Renal cortex interstitium (tissue), 15 donors: ENCODE measurements at places on chromosomes 4 and X. TPM values are rescaled to one million over a fixed set of nuclear protein-coding genes. Genes with fewer than 3 reads are reported as not detected.

- no peak for DNase-seq
Measured at GRCh38 chr4:92104506-92104905, 199.3 kb upstream of the GRID2 start.

DNA sequence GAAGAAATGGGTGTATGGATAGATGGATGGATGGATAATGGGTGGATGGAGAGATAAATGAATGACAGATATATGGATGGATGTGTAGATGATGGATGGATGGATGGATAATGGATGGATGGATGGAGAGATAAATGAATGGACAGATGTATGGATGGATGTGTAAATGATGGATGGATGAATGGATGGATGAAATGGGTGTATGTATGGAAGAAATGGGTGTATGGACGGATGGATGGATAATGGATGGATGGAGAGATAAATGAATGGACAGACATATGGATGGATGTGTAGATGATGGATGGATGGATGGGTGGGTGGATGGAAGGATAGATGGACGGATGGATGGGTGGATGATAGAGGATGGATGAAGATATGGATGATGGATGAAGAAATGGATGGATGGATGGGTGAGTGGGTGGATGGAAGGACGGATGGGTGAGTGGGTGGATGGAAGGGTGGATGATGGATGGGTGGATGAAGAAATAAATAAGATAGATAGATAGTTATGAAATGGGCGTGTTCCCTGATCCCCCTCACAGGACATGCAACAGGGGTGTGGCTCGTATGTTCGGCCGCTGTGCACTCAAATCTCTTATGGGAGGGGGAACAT is 91.1 kb upstream of the NKX1-1 start:
- no peak for DNase-seq

DNA sequence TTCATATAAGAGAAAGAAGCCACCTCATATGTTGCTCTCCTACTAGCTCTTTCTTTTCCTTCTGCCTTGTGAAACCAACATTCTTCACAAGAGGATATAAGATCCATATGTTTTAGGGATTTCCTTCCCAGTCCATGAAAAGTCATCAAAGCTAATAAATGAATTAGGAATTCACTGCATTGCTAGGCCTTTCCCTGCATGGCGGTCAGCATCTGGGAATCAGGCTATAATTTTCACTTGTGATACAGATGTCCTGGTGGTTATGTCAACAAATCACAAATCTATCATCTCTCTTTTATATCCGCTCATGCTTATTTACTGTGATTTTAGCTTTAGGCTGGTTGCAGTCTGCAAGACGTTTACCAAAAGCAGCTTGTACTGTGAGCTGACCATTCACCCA is 510.0 kb downstream of the NLGN4X start:
- DNase-seq = no peak

GRCh38 chr4:79050541-79050880 is 111.3 kb upstream of the PAQR3 start:
- DNase-seq = no peak

- no peak for DNase-seq
Measured at GRCh38 chr4:171170671-171171070, 642.5 kb upstream of the GALNTL6 start.

DNA sequence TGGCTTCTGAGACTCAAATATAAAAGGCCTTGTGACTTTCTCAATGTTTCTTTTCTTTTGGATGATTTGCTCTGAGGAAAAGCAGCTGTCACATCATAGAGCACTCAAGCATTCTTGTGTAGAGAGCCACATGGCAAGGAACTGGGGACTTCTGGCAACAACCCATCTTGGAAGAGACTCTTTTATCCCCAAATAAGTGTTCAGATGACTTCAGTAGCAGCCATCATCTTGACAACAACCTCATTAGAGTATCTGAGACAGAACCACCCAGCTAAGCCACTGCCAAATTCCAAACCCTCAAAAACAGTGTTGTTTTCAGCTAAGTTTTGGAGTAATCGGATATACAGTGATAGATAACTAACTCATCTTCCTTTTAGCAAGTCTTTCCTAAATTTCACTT is 1431.7 kb upstream of the IGFBP7 start:
- no peak for DNase-seq

DNA sequence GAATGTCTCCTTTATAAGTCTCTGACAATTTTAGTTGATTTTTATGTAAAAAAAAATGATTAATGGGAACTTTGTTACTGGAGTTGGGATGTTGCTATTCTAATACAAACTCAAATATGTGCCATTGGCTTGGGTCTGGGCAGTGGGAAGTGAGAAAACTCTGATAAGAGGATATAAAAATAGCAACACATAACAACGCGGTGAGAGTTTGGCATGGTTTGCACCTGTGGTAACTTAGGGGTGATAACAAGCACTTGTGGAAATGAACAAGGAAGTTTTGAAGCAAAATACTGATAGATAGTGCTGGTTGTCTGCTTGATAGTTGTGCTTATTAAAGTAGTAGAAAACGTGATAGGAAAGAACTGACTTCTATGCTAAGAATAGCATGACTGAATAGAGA is 743.3 kb upstream of the AGA start:
- DNase-seq = no peak

DNA sequence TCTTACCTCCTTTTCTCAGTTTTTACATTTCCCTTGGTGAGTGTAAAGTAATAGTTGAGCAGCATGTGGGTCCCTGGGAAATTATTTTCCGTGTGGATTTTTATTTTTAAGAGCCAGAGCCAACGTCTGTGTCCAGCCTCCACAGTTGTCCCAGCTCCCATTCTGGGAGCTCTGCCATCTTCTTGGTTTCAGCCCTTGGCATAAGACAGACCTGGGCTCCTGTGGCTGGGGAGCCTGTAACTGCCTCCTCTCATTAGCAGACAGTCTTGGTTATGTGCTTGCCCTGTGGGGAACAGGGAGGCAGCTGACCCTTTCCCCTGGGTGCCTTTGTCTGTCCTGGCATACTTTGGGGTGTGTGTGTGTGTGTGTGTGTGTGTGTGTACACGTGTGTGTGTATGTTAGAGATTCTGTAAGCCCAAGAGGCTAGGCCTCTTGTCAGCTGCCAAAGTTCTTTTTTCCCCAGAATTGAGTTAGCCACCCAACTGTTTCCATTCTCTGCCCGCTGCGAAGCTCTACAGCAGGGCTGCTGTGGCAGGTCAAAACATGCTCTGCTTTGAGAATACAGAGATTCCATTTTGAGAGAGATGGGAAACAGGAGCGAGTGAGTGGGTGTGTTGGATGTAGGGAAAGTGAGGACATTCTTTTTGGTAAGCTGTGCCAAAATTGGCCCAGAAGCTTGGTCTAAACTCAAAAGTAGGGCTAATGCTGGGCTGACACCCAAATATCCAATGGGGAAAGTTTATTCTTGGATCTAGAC is 140.7 kb downstream of the TMEM164 start:
- no peak for DNase-seq

GRCh38 chr4:8769645-8770517 is 101.8 kb downstream of the HMX1 start:
- no peak for DNase-seq

DNA sequence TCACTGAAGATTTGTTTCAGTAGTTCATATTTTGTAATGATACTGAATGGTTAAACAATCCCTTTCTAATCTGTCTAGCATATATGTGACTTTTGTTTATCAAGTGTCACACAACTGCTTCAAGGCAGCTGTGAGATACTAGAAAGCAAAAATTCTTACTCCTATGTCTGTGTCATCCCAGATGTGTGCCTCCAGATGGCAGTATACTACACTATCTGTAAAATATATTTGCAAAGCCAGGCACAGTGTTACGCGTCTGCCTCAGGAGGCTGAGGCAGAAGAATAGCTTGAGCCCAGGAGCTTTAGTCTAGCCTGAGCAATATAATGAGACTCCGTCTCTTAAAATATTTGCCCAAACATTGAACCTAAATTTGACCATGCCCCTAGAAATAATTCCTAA is 4.0 kb downstream of the NUDT10 start:
- DNase-seq = no peak

DNA sequence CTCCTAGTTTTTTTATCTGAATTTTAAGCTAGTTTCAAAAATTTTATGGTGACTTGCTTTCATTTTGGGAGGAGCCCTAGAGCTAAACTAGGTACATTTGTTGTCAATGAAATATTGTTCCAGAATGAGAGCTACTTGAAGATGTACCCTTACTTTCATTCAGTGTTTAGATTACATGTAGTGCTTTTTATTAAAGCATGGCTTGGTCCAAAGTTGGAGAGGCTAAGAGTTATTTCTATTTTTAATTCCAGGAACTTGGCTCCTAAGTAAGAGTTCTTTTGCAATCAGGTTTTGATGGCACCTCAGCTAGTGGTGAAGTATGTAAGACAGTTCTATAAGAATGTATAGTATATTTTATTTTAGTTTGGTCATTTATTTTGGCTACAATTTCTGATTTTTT is 165.5 kb downstream of the PRR32 start:
- DNase-seq = no peak

- no peak for DNase-seq
Measured at GRCh38 chr4:80215449-80216052, 18.2 kb downstream of the PRDM8 start.

GRCh38 chrX:63513825-63514568 is 162.9 kb upstream of the SPIN4 start:
- DNase-seq = no peak

DNA sequence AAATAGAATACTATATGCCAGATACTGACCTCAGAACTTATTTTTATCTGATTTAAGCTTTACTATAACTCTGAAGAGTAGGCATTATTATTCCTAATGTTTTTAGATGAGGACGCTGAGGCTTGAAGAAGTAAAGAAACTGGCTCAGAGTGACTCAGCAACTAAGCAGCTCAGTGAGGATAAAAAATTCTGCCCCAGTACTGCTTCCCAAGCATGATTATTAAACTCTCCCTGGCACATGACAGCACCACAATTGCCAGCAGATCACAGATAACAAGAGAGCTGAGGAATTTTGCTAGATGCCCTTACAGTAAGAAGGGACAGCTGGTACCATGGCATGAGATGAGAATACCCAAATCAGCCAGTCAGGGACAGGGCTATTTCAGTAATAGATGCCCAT is 219.4 kb downstream of the NKX6-1 start:
- no peak for DNase-seq

- no peak for DNase-seq
Measured at GRCh38 chr4:82084747-82085146, 289.0 kb downstream of the HNRNPD start.

DNA sequence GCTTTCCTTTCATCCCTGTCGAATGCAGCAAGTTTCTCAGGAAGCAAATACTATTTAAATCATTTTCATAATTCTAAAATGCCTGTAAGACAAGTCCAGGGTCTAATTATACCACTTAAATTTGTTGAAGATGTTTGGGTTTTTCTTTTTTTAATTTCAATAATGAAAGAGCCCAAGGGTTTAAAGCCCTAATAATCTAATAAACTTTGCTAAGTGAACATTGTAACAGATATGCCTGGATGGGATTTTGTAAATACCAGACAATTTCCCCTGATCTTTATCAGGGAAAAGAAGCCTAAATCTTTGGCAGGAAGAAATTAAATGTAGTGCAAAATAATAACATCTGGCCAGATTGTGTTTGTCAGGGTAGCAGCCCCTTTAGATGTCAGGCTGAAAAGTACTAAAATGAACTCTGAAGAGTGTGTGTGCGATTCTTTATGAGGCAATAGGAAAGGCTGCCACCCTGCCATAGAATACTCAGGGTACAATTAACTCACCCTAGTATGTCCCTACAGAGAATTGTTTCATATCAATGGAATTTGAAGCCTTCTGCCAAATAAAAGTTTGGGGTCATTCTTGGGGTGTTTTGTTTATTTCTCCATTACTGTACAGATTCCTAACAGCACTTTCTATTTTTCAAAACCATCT is 45.6 kb downstream of the GPC3 start:
- DNase-seq = no peak

- no peak for DNase-seq
Measured at GRCh38 chr4:2694691-2695090, 61.4 kb downstream of the TNIP2 start.

DNA sequence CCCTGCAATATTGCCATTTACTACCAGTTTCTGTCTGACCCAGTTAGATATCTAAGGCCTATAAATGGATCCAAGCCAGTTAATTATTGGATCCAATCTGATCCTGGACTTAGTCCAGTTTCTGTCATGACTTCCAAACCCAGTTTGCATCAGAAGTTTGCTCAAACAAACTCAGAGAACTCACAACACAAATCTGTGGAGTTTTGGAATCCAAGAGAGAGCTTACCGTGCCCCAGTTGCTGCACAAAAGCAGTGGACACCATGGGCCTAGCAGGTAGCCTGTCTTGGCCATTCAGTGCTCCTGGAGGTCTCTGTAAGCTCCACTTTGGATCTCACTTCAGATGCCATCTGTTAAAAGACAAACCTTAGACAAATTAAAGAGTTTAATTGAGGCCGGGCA is 174.5 kb downstream of the AASDH start:
- no peak for DNase-seq

- DNase-seq = no peak
Measured at GRCh38 chr4:3343358-3343757, 50.5 kb downstream of the RGS12 start.

DNA sequence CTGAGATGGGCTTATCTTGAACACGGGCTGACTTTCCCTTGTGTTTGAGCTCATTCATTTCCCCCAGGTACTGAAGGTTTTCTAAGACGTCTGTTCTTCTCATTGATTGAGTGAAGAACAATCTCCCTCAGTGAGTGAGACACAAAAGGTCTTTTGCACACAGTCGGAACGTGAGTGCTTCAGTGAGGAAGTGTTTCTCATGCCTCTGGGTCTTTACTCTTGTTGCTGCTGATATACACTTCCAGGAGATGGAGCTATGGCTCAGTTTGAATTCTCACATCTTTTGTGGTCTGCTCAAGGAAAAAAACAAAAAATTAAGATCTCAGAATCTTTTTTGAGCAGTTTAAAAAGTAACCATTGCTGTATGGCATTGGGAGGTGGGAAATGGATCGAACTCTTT is 981.9 kb upstream of the TENM3 start:
- DNase-seq = peak; percentile 7

PAGE2B gene
- polyA plus RNA-seq = not detected

ASMT gene
- 0.14 TPM for polyA plus RNA-seq

CNKSR2 gene
- 1.4 TPM for polyA plus RNA-seq

UGT2B7 gene
- 101 TPM for polyA plus RNA-seq

DMRTC1 gene
- polyA plus RNA-seq = 0.57 TPM

CHRDL1 gene
- polyA plus RNA-seq = 12.9 TPM

TLR1 gene
- polyA plus RNA-seq = 3.6 TPM

HEPH gene
- polyA plus RNA-seq = 54.3 TPM

ELOVL6 gene
- polyA plus RNA-seq = 29.9 TPM

PLP1 gene
- 5.0 TPM for polyA plus RNA-seq

GRK4 gene
- polyA plus RNA-seq = 6.2 TPM

XAGE1A gene
- not detected for polyA plus RNA-seq

ATOH1 gene
- polyA plus RNA-seq = not detected
